Transverse colon (tissue), 4 donors: ENCODE measurements at places on chromosomes 13 and 19. TPM values are rescaled to one million over a fixed set of nuclear protein-coding genes. Genes with fewer than 3 reads are reported as not detected.

The MEF2B gene
- total RNA-seq, result not detected

The NAPSA gene
- 1.6 TPM for total RNA-seq

GRCh38 chr13:112957295-112957677, 11.7 kb upstream of the MCF2L start:
- DNase-seq, result no peak

- DNase-seq, result no peak
Measured at GRCh38 chr19:23515551-23515950, 120.3 kb upstream of the ZNF91 start.

GRCh38 chr13:60412909-60413616, 16.0 kb downstream of the TDRD3 start:
- no peak for DNase-seq

GRCh38 chr13:76385586-76385985, 500.6 kb downstream of the KCTD12 start:
- DNase-seq, result no peak

DNA sequence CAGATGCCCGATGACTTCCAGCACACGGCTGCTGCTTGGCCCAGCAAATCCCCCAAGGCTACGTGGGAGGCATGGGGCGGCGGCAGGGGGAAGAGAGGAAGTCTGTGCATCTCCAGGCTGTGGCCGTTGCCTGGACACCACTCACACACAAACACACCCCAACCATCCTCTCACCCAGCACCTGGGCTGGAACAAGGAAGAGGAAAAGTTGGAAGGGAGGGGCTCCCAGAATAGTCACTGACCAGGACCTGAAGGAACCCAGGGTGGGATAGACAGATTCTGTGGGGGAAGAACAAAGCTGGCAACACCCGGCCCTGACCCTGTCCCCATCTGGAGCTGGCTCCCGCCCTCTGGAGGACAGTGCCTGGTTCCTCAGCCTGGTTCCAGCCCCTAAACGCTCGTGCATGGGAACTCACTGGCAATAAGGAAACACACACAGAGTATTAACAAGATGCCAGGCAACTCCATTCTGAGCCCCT, 11.2 kb downstream of the PPP6R1 start:
- DNase-seq, result peak; percentile 58

- DNase-seq, result no peak
Measured at GRCh38 chr13:98442391-98443230, 134.3 kb downstream of the STK24 start.

DNA sequence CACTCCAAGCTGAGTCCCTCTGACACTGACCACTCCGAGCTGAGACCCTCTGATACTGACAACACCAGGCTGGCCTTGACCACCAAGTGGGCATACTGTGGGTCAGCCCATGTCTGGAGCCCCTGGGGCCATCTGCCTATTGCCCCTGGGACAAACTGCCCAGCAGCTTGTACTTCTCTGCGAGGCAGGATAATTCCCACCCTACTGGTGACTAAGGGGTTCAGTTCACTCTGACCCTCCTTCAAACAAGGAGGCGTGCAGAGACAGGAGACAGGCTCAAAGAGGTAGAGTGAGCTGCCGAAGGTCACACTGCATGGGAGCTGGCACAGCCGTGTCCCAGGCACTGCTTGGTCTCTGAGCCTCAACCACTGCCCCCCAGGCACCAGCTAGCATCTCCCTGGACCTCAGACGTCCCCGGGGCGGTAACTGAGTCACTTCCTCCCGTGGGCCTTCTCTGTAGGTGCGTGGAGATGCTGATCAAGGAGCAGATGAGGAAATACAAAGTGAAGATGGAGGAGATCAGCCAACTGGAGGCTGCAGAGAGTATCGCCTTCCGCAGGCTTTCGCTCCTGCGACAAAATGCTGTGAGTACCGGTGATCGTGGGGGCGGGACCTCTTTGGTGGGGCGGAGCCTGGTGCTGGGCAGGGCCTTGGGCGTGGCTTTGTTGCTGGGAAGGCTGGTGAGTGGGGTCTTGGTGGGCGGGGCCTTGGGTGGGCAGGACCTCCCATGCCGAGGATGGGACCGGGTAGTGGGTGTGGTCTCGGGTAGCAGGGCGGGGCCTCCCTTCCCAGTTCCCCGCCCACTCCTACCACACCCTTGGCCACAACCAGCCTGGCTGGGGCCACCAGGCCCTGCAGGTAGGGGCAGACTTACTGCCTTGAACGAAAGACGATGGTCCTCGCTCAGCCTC, 5.8 kb upstream of the USE1 start:
- peak; percentile 69 for DNase-seq

DNA sequence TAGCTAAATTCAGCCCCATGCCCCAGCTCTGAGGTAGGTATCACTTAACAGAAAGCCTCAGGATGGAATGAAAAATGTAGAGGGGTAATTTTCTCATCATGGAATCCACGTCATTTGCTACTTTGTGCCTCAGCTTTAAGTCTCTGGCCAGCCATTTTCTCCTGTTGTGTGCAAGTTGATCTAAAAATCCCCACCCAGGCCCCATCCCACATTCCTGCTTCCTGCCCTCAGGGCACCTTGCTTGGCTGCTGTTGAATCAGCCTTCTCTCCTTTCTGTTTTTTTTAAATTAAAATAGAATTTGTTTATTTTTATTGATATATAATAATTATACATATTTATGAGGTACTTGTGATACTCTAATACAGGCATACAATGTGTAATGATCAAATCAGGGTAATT, 179.9 kb upstream of the TSHZ3 start:
- no peak for DNase-seq

DNA sequence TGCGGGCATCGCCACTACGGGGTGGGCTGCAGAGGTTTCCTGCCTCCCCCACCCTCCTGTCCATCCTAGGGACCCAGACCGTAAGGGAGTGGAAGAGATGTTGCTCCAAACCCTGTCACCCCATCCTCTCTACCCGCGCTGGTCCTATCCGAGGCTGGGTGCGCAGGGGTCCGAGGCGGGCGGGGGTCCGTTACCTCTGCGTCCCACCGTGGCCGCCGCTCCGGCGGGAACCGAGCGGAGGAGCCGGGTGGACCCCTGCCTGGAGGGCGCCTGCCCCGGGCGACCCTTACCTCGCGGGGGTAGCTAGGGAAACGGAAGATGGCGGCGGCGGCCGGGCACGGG, at the start of gene DGKH:
Gene DGKH (plus strand): TSS at position 307 of the 342 bp plus-strand sequence. CDS start 126 bp downstream, outside the sequence.
- DNase-seq, result no peak

DNA sequence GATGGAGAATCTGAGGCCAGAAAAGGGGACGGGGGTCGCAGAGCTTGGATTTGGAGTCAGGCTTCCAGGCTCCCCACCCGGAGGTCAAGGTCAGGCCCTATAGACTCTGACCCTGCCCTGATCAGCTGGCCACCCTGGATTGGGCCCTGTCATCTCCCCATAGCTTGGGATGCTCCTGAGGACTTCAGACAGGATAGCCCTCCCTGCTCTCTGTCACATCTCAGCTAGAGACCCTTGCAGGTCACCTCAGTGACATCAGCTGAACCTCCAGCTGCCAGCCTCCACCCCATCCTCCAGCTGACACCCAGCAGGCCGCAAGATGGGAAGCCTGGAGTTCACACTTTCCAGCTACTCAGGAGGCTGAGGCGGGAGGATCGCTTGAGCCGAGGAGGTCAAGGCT, 2.8 kb upstream of the TPM4 start:
- DNase-seq, result peak; percentile 12

- DNase-seq, result no peak
Measured at GRCh38 chr13:111923991-111924677, 142.8 kb upstream of the SOX1 start.
